ENCODE measurements at places on chromosomes 4 and X.

DNA sequence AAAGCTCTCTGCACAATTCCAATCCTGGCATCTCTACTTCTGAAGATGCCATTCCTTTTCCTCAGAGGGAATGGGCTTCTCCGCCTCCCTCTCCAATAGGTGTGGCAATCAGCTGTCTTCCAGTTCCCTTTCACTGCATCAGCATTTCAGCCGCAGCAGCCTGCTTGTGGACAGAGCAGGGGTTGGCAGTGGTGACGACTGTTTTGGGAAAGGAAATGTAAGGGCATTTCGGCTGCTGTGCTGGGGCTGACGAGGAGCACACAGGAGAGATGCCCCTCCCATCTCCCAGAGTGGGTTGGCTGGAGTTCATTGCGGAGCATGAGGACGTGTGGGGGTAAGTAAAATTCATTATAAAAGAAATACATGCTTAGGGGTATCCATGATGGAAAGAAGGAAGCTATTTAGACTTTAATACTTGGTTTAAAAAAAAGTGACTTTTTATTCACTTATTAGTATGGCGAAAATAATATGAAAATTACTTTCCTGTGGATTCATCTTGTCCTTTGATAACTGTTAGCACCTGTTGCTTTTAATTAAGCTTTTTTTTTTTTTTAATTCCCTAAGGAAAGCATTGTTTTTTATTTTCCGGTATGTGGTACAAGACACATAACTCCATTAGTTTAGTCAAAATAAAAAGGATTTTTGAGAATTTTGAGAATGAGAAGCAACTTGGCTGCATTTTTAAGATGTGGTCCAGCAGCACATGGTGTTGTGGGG is at the start of gene LIMCH1:
Gene LIMCH1, plus strand, starts transcription at position 141 of the 717 bp plus-strand sequence. CDS start 67,839 bp downstream, outside the sequence.
- no peak for DNase-seq

- DNase-seq, result no peak
Measured at GRCh38 chr4:113040793-113041192, 8.7 kb upstream of the ANK2 start.

DNA sequence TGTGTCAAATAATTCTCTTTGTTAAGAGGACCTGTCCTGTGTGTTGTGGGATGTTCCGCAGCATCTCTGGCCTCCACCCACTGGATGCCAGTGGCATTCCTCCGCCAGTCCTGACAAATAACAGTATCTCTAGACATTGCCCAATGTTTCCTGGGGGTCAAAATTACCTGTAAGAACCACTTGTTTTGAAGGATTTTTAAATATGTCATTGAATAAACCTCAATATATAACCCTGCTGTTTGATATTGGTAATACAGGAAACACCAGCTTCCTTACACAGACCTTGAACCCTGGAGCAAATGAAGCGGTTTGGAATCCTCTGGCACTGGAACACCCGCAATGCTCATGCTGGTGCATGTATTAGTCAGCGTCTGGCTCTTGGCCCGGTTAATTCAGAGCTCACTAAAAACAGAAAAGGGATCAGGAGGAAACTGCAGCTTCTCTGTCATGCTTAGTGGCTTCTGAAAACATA is 101.3 kb downstream of the TBL1X start:
- no peak for DNase-seq

GRCh38 chr4:173752610-173753230 is 222.7 kb upstream of the HAND2 start:
- DNase-seq, result no peak

DNA sequence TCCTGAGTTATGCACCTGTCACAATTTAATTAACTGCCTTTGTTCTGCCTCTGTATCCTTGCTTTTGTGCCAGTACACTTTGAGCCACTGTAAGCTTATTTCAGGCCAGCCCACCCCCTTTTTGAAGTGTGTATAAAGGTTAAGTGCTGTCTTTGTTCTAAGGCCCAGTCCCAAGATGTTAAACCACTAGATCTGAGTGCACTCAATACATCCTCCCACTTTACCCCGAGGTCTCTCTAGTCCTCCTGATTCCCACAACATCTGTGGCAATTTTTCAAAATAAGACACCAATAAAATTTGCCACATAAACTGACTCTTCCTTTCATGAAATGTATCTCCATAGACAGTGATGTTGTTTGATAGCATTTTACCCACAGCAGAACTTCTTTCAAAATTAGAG is 124.1 kb upstream of the SPIN4 start:
- no peak for DNase-seq

DNA sequence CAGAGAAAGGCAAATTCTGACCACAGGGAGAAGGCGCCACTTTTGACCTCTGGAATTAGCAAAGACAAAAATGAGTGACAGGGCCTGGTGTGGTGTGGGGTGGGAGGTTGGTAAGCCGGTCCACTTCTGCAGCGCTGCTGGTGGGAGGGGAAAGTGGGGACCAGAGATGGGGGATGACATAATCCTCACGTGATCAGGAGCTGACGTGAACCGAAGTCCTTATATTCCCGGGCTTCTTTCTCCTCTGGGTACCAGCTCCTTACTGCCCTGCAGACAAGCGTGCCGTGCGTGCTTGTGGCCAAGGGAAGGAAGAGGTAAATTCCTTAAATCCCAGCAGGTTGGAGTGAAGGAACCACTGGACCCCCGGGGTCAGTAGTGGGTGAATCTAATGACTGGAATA is at the start of gene TCEAL7:
Gene TCEAL7, plus strand, starts transcription at position 249 of the 400 bp plus-strand sequence. CDS start 1,165 bp downstream, outside the sequence.
- no peak for DNase-seq

GRCh38 chr4:127000110-127000509 is 632.6 kb upstream of the INTU start:
- no peak for DNase-seq
